ENCODE measurements at places on chromosomes 16 and 17. TPM values are rescaled to one million over a fixed set of nuclear protein-coding genes. Genes with fewer than 3 reads are reported as not detected.

Gene KRTAP4-16
- total RNA-seq: not detected

Gene CDH5
- not detected for total RNA-seq

Gene SETD6
- 15.7 TPM for total RNA-seq

Gene KLHL36
- total RNA-seq: 37.9 TPM

Gene NACA2
- total RNA-seq: not detected

Gene TMIGD1
- total RNA-seq: not detected

Gene ZNF646
- 25.0 TPM for total RNA-seq

Gene LGALS9
- total RNA-seq: 133 TPM

Gene WDR59
- total RNA-seq: 63.9 TPM

Data from T-helper 2 cell treated with Interferon-gamma antibody and Interleukin-4, amounts not matched to agents 100 ng/mL and 5 ng/mL, for 36 hours (primary cell).